ENCODE measurements at places on chromosomes 12 and 14.

GRCh38 chr14:75493592-75494087 lies 28.6 kb upstream of the BATF start:
- DNase-seq: no peak

DNA sequence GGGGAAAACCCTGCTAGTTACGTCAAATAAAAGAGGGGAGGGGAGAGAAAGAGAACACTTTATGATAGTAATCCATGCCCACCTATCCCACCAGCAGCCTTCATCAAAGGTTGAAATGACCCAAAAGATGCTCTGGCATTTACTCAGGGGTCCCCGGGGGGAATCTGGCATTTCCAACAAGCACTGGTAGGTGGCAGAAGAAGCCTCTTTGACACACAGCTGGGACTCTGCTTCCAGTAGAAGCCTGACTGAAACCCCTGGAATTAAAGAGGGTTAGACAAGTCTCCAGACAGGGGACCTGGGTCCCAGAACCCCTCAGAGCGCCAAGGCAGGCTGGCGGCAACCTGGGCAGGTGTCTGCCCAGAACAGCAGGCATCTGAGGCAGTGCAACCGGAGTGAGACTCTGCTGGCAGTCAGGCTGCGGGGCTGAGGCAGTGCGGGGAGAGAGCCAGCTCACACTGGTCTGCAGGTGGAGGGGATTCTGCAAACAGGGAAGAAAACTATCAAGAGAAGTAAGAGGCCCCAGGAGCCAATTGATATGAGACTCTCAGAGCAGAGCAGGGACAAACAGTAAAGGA lies 85.0 kb upstream of the CAPRIN2 start:
- DNase-seq: no peak

- no peak for DNase-seq
Measured at GRCh38 chr14:68624541-68625220, 168.2 kb downstream of the ZFP36L1 start.

DNA sequence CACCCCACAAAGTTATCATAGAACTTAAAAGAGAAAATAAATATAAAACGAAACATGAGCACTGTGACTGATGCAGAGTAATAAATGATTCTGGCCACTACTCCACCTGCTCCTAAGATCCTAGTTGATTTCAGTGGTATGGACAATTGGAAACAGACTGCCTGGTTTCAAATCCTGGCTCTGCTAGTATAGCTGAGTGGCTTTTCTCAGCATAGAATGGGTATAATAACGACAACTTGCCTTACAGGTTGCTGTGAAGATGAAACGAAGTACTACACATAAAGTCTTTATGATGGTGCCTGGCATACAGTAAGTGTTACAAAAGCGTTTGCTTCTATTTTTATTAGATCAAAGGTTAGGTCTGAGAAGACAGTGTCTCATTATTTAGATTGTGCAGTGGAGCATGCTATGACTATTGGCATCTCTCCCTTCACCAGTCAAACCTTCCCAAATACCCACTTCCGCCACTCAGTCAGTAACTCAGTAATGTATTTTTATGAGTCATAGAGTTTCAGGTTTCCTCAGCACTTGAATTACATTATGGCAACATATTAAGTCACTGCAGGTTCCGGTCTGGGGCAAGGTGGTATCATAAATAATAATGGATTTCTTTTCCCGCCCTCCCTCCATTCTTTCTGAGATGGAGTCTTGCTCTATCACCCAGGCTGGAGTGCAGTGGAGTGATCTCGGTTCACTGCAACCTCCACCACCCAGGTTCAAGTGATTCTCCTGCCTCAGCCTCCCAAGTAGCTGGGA lies 29.7 kb upstream of the NR2C1 start:
- DNase-seq: no peak

DNA sequence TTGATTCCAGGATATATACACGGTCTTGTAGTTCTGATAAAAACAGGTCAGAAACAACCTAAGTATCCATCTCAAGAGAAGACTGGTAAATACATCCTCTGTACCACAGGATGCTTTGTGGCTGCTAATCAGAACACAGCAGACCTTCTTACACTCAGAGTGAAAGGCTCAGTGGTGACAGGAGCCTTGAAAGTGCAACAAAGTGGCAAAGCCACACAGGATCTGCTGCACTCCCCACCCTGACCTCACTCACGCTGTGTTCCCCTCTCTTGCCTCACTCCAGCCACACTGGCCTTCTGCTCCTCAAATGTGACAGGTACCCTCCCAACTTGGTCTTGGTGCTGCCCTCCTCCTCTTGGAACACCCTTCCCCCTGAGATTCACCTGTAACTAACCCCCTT lies 98.1 kb upstream of the GRIP1 start:
- peak; percentile 7 for DNase-seq

DNA sequence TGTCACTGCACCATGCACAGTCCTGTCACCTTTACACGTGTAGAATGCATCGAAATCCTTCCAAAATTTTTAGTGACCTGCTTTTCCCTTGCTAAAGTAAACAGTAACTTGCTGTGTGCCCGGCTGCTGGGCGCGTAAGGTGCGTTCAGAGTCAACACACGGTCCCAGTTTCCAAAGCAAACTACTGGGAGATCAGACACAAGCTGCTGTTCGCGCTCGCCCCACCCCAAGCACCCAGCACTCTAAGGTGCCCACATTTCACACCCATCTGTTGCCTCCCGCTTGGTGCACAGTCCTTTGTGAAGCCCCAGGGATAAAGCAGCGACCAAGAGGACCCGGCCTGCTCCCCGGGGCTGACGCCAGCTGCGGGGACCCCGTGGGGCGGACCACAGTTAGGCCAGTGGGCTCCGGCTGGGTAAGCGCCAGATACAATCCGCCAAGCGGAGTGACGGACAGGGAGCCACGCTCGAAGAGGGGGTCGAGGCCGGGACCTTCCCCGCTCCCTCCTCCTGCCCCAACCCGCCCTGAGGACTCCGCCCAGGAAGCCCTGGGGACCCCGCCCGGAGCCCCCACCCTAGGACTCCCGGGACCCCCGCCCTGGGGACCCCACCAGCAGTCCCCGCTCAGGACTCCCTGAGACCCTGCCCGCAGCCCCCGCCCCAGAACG lies 633 bp downstream of the STX2 start:
- no peak for DNase-seq

- DNase-seq: no peak
Measured at GRCh38 chr12:8831116-8831515, 8.7 kb downstream of the A2ML1 start.

- no peak for DNase-seq
Measured at GRCh38 chr14:70796551-70796950, 12.8 kb downstream of the MAP3K9 start.

- DNase-seq: no peak
Measured at GRCh38 chr14:56378475-56378877, 201.1 kb upstream of the TMEM260 start.

GRCh38 chr12:93373961-93374656 lies 3.6 kb upstream of the NUDT4 start:
- no peak for DNase-seq

- no peak for DNase-seq
Measured at GRCh38 chr12:96130396-96131059, 63.6 kb upstream of the ELK3 start.

DNA sequence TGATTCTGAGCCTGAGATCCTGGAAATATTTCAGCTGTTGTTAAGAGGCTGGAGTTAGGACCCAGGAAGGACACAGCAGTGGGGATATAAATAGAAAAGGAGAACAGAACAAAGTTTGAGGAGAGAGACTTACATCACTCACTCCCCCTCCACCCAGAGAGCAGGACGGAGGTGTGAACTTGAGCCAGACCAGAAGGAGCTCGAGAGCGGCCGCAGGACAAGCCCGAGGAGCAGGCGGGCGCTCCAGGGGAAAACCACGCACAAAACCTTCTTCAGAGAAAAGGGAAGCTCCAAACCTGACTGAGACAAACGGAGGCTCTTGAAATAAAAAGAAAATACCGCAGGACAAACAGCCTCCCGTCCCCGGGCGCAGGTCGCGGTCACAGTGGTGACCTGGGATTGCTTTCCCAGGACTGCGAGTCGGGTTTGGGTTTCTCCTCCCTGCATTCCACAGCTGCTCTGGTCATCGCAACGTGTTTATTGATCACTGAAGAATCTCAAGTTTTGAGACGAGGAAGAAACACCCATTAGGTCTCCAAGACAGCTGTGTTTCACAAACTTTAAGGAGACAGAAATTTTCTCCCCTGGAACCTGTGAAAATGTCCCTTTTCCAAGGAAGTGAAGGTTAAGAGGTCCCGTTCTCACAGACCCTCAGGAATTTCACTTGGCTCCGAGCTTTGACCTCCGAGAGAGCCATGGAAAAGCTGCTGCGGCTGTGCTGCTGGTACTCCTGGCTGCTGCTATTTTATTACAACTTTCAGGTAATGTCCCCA lies at the start of gene ADGRD1:
ADGRD1 (plus strand) TSS at position 137 of the 773 bp plus-strand sequence; CDS start at position 696, 559 bp downstream.
- no peak for DNase-seq

- no peak for DNase-seq
Measured at GRCh38 chr12:11711651-11712327, 62.3 kb downstream of the ETV6 start.

- no peak for DNase-seq
Measured at GRCh38 chr12:4174417-4174816, 99.1 kb upstream of the CCND2 start.

- DNase-seq: no peak
Measured at GRCh38 chr14:67389275-67389674, 22.7 kb downstream of the PLEK2 start.

DNA sequence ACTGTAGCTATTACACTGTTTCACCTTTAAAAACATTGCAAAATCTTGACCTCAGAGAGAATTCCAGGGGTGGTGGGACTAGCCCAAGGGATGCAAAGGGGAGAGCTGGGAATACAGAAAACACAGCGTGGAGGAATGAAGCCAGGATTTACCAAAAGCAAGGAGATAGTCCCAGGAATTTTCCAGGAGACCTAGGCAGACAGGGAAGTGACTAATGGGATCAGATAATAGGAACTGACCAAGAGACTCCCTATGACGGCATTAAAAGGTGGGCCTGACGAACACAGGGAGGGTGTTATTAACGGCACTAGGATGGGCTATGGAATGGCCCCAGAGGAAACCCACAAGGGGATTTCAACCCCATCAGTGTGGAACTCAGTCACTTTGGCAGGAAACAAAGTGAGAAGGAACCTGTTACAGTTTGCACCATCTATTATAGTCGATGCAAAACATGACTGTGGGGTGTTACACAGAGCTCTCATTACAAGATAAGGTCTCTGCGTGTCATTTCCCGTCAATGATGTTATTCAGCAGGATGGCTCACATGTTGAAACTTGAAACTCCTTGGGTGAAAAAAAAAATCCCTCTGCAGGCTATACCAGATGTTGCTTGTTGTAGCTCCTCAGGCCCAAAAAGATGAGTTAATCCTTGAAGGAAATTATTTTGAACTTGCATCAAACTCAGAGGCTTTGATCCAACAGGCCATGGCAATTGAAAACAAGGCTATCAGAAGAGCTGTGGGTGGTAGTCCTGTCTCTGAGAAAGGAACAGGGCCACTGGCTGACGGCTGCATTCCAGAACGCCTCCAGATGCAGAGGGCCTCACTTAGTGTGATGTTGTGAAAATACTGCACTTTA lies 58.7 kb downstream of the DRAM1 start:
- DNase-seq: no peak

- no peak for DNase-seq
Measured at GRCh38 chr14:77520555-77520954, 21.9 kb upstream of the ISM2 start.

DNA sequence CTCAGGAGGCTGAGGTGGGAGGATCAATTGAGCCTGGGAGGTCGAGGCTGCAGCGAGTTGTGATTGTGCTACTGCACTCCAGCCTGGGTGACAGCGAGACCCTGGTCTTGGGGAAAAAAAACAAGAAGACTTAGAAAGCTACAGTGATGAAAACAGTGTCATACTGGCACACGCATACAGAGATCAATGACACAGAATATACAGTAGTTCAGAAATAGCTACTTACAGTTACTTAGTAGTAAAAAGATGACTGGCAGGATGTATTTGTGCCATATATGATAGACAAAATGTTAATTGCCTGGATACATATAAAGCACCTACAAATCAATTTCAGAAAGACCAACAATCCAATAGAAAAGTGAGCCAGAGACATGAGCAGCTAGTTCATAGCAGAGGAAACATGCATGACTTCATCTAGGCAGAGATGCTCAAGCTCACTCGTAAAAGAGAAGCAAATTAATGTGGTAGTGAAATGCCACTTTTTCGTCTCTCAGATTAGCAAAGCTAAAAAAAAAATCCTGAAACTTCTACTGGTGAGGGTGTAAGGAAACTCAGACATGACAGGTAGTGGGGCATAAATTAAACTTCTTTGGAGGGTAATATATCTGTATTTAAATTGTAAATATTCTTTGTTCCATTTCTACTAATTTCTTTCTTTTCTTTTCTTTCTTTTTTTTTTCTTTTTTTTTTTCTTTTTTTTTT lies 2.5 kb upstream of the ALDH2 start:
- DNase-seq: no peak

DNA sequence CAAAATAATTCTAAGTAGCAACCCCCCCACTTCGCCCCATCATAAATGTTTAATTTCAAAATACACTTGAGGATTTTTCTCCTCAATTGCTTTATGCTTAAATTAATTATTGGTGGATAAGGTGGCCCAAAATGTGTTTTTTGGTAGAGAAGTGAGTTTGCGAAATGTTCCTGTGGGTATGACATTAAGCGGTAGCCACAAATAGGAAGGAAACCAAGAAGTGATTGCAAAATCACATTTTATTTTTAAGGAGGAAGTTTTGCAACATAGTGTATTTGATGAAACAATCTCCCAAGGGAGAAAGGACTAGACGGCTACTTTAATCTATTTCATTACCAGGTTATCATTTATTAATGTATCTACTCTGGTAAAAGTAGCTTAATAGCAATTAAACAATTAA lies 25.5 kb downstream of the SLC25A3 start:
- DNase-seq: no peak

- DNase-seq: no peak
Measured at GRCh38 chr12:106418970-106419369, 61.4 kb downstream of the POLR3B start.

DNA sequence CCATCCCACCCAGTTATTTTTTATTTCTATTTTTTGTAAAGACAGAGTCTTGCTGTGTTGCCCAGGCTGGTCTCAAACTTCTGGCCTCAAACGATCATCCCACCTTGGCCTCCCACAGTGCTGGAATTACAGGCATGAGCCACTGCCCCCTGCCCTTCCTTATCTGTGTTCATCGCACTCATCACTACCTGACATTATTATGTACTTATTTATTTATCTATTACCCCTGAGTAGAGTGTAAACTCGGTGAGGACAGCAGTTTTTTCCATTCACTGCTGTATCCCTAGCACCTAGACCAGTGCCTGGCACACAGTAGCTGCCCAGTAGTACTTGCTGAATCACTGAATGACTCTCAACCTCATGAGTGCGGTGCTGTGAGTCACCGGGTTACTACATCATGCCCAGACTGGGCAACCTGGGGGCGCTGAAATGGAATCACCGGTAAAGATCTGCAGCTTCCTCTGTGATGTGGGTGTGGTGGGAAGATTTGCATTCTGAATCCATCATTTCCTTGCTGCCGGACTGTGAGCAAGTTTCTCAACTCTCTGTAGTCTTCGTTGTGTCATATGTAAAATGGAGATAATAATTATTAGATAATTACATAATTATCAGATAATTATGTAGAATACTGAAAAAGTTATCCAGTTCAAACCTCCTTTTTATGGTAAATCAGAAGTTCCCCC lies 81.9 kb upstream of the USP44 start:
- no peak for DNase-seq
